ENCODE measurements at places on chromosomes 2 and 18.

DNA sequence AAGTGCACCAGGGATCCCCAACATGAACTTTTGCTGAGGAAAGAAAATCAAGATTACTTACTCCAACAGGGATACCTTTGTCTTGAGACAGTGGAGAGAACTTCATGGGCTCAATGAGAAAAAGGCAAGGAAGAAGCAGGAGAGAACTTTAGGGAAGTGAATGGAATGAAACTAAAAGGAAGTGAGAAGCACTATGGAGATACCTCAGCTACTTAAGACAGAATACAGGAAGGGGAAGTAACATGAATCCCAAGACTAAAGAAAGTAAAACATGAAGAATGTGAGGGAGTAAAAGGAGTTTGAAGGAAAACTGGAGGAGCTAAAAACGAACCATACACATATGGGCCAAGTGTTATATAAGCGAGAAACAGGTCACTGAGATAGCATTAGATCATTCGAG lies 32.4 kb upstream of the ACTR3 start:
- H3K4me1 ChIP-seq = peaks cover 5% of the 10 kb centered on the region
- H3K36me3 ChIP-seq = no peaks in the 10 kb centered on the region
- H3K27ac ChIP-seq = no peak overlapping the region
- no peak for DNase-seq

GRCh38 chr2:16617282-16618266 lies 48.1 kb downstream of the CYRIA start:
- peaks cover 12% of the 10 kb centered on the region for H3K27me3 ChIP-seq
- H3K27ac ChIP-seq = peak overlapping the region; percentile 27
- H3K4me1 ChIP-seq = peaks cover 63% of the 10 kb centered on the region
- no peak for DNase-seq
- no peak overlapping the region for H3K4me3 ChIP-seq

GRCh38 chr2:197828464-197829135 lies 24.2 kb downstream of the PLCL1 start:
- peaks cover 3% of the 10 kb centered on the region for H3K27me3 ChIP-seq
- H3K4me1 ChIP-seq = no peaks in the 10 kb centered on the region
- no peak overlapping the region for H3K4me3 ChIP-seq
- no peak for DNase-seq

GRCh38 chr2:227748079-227748478 lies 2.4 kb downstream of the SCYGR8 start:
- H3K36me3 ChIP-seq = no peaks in the 10 kb centered on the region
- H3K27me3 ChIP-seq = peaks cover 6% of the 10 kb centered on the region
- peaks cover 2% of the 10 kb centered on the region for H3K4me1 ChIP-seq

GRCh38 chr2:188798159-188798558 lies 176.0 kb upstream of the COL3A1 start:
- H3K4me1 ChIP-seq = no peaks in the 10 kb centered on the region
- no peak overlapping the region for H3K4me3 ChIP-seq
- H3K27ac ChIP-seq = no peak overlapping the region
- H3K27me3 ChIP-seq = no peaks in the 10 kb centered on the region
- DNase-seq = no peak
- no peaks in the 10 kb centered on the region for H3K36me3 ChIP-seq

- peak within 1 kb of the TSS; percentile 90 for H3K4me3 ChIP-seq
- peak; percentile 99 for DNase-seq
- peaks cover 45% of the 10 kb centered on the region for H3K4me1 ChIP-seq
- H3K36me3 ChIP-seq = peaks cover 19% of the 10 kb centered on the region
- peak within 1 kb of the TSS; percentile 81 for H3K27ac ChIP-seq
These were observed at the start of gene ODC1 for GRCh38 chr2:10447895-10448575. ODC1 (minus strand) TSS chr2:10448327; CDS start chr2:10445032, 3,295 bp downstream.

- no peak for DNase-seq
- H3K4me3 ChIP-seq = no peak overlapping the region
- peak overlapping the region; percentile 57 for H3K27ac ChIP-seq
- H3K4me1 ChIP-seq = peaks cover 9% of the 10 kb centered on the region
- H3K27me3 ChIP-seq = peaks cover 22% of the 10 kb centered on the region
These were observed 62.4 kb upstream of the ACVR1 start for GRCh38 chr2:157938556-157938955.

GRCh38 chr2:60597346-60597745 lies 43.9 kb upstream of the BCL11A start:
- no peak overlapping the region for H3K27ac ChIP-seq
- H3K4me1 ChIP-seq = peaks cover 13% of the 10 kb centered on the region
- DNase-seq = no peak
- no peak overlapping the region for H3K4me3 ChIP-seq
- no peaks in the 10 kb centered on the region for H3K36me3 ChIP-seq
- peaks cover 25% of the 10 kb centered on the region for H3K27me3 ChIP-seq

Data from nephron progenitor cell (in vitro differentiated cells).